ENCODE measurements at places on chromosomes 5 and 9.

- no peak for DNase-seq
Measured at GRCh38 chr5:6810641-6811405, 97.6 kb downstream of the TENT4A start.

GRCh38 chr9:84874022-84874421 lies 204.5 kb downstream of the NTRK2 start:
- no peak for DNase-seq

- no peak for DNase-seq
Measured at GRCh38 chr5:117496801-117497200, 922.2 kb upstream of the SEMA6A start.

GRCh38 chr9:127796852-127797370 lies 5.8 kb upstream of the FPGS start:
- no peak for DNase-seq

GRCh38 chr9:89839449-89839848 lies 234.6 kb downstream of the GADD45G start:
- no peak for DNase-seq

DNA sequence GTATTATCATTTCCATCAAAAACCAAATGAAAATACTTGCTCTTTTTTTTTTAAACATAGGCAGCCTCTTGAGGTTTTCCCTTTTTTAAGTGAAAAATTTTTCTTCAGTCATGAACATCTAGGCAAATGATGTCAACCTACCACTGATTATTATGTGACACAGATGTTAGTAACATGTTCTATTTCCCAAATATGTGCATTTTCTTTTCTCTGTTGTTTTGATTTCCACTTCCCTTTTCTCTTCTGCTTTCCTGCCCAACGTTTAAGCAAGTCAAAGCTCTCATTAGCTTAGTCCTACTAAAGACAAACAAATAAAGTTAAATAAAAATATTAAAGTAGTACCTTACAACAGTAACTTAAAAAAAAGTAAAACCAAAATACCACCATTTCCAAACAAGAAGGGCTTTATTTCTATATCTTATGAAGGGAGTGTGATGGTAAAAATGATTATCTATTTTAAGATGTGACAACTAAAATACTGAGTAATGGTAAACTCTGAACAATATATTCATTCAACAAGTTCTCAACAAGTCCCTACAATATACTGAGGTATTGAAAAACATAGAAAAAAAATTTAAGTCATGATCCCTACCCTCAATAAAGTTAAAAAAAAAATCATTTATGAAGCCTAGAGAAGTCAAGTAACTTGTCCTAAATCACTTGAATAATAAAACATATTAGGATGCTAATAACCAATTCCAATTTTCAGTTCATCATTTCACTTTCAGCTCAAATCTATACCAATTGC lies 9.4 kb downstream of the SLC38A9 start:
- DNase-seq: no peak

DNA sequence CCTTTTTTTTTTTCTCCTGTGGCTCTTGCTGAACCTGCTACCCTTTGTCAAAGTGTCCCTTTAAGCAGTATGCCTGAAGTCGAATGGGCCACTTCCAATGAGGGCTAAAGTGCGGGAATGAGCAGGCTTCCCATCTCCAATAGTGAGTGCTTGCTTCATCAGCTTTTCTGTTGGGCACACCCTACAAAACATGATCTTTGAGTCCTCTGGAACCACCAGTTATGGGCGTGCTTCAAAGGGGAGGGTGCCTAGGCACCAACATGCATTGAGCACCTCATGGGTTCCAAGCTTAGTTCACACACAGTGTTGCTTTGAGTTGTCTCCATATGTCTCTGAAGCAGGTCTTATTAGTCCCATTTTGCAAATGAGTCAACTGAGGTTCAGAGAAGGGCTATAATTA lies 132.8 kb upstream of the CPEB4 start:
- no peak for DNase-seq

DNA sequence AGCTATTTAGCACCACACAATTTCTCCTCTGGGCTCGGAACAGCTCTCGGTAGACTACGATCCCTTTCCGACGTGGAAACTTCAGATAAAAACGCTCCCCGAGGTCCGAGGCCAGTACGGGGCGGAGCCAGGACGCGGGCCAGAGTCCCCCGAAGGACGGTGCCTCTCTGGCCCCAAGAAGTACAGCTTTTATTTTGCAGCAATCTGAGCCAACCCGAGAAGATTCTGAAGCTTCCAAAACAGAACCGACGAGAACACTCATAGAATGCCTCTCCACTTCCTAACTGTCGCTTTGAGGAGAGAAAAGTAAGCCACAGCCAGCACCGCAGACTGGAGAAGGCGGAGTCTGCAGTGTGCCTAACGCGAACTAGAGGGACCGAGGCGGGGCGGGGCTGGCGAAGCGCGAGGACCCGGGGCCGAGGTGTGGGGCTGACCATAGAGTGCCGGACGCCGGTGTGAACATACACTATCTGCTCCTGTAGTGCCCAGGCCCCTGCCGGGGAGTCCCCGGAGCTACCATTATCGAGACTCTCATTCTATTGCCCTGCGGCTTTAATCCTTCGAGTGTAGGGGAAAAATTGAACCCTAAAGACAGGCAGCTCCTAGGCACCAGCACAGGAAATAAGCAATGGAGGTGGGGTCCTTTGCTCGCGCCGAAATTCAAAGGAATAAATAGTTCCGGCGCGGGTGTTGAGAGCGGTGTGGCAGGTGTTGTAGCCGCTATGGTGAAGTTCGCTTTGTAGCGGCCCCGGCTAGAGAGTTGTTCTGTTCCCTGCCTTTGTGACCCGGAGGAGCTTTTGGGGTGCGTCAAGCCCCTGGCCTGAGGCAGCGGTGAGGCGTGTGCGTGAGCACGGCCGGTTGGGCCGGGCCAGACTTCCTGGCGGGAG lies at the start of gene SMC2:
TSS of gene SMC2 (plus strand) at position 663 of the 887 bp plus-strand sequence. CDS start 1,076 bp downstream, outside the sequence.
- peak; percentile 75 for DNase-seq

DNA sequence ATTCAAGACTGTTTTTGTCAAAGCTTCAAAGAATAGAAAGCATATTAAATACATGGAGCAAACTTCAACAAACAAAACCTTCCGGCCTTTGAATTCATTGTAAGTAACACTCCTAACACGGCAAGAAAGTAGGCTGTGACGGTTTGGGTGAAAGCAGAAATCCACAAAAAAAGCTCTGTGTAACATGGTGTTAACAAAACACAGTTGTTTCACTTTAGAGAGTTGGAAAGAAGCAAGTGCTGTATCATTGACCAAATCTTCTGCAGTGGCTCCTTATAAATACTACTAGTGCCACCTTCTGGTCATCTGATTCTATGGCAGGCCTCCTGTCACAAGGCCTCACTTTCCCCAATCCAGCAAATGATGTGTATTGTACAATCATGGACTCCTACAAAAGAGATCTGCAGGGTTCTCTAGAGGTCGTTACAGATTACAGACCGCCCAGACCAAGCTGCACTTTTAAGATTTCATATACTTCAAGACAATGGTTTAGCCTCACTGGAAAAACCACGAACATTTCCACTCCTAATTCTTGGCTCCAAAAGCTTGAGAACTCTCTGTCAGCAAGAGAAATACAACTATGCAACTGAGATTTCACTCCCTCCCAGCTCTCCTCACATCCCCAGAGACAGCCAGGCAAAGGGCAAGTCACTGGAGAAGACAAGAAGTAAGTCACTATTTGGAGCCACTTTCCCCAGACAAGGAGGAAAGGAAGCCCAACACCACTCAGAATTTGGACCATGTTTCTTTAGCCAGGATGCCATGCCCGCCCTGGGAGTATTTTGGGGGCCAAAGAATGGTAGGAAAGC lies 196.2 kb downstream of the DTWD2 start:
- DNase-seq: peak; percentile 59

GRCh38 chr5:2184026-2184366 lies 301.3 kb upstream of the IRX4 start:
- DNase-seq: no peak

GRCh38 chr9:126062158-126062886 lies 264.3 kb upstream of the MVB12B start:
- no peak for DNase-seq

GRCh38 chr5:77083088-77083487 lies 4.0 kb downstream of the ZBED3 start:
- DNase-seq: no peak

GRCh38 chr9:110640736-110641135 lies 27.9 kb upstream of the MUSK start:
- no peak for DNase-seq
